Calu3 (cell line): ENCODE measurements at places on chromosomes 7 and 10. TPM values are rescaled to one million over a fixed set of nuclear protein-coding genes. Genes with fewer than 3 reads are reported as not detected.

C10orf105 gene
- total RNA-seq: not detected in 2 replicates

IFIT1 gene
- total RNA-seq: 52.3 and 201 TPM in 2 replicates

DNA sequence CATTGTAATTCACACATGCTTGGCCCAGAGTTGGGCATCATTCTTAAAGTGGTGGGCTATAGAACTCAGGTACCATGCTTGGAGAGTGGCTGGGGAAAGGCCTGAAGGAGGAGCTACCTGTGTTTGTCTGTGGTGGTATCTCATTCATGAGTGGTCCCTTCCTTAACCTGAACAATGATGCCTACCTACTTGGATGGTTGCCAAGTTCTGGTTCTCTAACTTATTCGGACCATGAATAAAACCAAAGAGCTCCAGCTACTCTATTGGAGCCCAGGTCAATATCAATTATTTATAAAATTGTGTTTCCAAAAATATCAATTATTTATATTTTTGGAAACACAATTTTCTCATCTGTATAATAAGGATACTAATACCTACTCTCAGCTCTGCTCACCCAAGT is 2.9 kb upstream of the GPR37 start:
- DNase-seq: no peak

- DNase-seq: peak; percentile 68
Observed at GRCh38 chr7:20561466-20561865, 54.0 kb upstream of the ABCB5 start.

DNA sequence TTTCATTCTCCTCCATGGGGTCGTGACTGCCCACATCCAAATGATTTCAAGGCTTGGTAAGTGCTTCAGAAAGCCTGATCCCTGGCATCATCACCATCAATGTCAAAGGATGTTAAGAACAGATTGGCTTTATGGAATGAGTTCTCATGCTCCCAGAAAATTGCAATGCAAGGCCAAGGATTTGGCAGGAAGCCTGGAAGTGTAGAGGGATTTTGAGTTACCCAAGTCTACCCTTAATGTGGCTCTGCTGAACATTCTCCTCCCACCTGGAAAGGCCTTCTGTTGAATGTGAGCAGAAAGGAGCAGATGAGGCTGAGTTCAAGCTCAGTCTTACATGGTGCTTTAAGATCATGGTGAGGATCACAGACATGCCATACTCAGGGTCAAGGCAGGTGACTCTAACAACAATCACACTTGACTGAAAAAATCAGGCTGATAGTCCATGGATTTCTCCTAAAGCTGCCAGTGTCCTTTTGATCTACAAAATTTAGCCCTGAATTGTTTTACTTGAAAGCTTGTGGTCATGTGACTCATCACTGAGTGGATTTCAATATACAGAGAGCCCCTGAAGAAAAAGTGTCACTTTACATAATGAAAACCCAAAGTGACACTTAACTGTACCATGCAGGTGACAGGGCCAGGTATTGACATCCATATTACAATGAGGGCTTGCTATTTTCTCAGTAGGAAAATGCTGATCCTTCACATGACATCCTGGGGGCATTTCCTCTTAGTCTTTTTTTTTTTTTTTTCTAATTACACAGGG is 111.1 kb upstream of the PDLIM1 start:
- no peak for DNase-seq

SYCE1 gene
- total RNA-seq: not detected in 2 replicates

- DNase-seq: no peak
Observed at GRCh38 chr7:69452797-69453196, 145.5 kb upstream of the AUTS2 start.

- no peak for DNase-seq
Observed at GRCh38 chr10:120459185-120459584, 2.2 kb downstream of the PLPP4 start.

DNA sequence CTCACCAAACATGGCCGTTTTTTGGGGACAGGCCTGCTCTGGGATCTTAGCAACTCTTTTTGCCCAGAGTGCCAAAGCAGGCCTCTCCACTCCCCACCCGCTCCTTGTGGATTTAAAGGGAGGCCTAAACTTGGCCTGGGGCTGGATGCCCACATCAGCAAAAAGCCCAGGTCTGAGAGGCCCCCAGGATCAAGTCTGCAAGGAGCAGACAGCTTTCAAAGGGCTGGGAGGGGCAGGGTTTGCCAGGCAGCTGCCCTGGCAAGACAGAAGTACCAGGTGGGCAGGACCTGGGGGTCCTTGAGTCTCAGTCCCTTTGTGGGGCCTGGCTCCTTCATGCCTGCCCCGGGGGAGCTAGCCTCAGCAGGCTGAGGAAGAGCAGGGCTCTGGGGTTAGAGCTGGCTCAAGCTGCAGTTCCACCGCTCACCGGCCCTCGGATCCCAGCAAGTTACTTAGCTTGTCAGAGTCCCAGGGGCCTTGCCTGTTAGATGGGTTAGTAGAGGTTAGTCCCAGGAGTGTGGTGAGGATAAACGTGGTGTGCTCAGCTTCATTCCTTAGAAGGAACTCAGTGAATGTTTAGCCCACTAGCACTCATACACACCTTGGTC is 56.2 kb downstream of the ARHGAP22 start:
- no peak for DNase-seq

PLEKHS1 gene
- 5.9 and 13.8 TPM in 2 replicates for total RNA-seq

GRCh38 chr10:109924087-109924486 is 776 bp upstream of the XPNPEP1 start:
- DNase-seq: no peak

GRCh38 chr7:34928052-34928451 is 109.2 kb downstream of the DPY19L1 start:
- DNase-seq: peak; percentile 91

OR2A1 gene
- not detected in 2 replicates for total RNA-seq

MEOX2 gene
- 8.7 and 12.6 TPM in 2 replicates for total RNA-seq

- no peak for DNase-seq
Observed at GRCh38 chr10:53716156-53716555, 943.6 kb upstream of the MBL2 start.

- no peak for DNase-seq
Observed at GRCh38 chr10:132964231-132964630, 21.9 kb upstream of the CFAP46 start.

SRRM3 gene
- 0.21 TPM in 1 of 2 replicates, not detected in the other for total RNA-seq

DNA sequence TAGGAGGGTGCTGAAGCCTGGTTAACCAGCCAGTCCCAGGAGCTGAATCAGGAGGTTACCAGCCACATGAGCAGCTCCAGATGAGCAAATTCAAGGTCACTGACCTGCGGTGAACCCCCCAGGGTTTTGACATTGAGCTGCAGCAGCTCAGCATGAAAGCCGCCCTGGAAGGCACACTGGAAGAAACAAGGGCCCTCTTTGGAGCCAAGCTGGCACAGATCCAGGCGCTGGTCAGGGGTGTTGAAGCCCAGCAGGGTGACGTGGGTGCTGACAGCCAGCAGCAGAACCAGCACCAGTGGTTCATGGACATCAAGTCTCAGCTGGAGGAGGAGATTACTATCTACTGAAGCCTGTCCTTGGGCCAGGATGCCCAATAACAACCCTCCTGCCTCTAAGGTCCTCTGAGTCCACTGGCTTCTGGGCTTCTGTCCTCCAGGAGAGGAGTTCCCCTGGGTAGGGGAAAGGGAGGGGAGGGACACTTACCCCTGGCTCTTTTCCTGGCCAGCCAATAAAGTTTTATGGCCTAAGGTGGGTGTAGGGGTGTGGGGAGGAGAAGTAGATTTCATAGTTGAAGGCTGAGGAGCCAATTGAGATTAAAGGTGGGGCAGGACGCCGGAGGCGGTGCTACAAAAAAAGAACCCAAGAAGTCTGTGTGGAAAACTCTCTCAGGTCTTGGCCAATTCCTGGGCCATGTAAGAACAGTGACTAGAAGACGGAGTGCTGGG is 29.4 kb upstream of the ATOH7 start:
- no peak for DNase-seq

DNA sequence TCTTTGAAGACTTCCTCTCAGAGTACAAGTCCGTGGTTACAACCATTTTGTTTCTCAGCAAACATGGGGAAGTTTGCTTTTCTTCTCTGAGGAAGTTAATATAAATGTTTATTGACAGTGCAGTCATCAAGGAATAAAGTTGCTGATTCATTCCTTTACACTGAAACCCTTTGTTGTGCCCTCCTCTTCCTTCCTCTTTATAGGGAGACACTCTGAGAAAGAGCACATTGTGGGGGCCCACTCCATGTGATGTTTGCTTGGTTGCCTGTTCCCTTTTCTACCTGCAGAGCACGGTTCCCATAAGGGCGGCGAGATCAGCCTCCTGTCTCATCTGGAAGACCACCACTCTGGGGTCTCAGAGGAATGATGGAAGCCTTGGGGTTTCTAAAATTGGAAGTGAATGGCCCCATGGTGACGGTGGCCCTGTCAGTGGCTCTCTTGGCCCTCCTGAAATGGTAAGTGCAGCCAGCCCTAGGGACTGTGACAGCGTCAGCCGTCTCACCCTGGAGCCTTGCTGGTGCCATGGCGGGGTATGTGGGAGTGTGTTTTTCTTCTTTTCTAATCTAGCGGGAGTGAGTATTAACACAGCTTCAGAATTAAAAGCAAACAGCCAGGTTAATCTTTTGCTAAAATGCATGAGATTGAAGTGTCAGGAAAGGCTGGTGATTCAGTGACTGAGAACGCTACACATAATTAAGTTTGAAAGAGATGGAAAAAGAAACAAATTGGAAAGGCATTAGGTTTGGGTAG is at the start of gene TBXAS1:
TSS of gene TBXAS1 (plus strand) at position 240 of the 750 bp plus-strand sequence. CDS start at position 367, 127 bp downstream.
- DNase-seq: peak; percentile 64

DNA sequence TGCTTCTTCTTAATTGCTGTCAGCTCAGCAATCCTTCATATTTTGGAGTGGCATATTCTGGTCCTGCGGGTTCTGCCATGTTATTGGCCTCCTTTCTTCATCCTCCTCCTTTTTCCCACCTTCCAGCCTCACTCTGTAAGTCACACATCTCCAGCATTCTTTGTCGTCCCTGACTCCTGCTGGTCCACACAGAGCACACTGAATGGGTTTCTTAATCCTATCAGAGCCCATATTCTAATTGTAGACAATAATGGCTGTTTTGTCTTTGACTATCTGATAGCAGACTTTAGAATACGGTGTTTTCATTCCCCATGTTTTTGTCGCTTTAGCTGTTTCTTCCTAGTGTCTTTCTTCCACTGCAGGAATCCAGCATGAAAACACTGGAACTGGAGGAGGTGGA is 389.6 kb downstream of the REEP3 start:
- no peak for DNase-seq

- DNase-seq: no peak
Observed at GRCh38 chr7:296373-296945, 6.5 kb downstream of the FOXL3 start.

- DNase-seq: no peak
Observed at GRCh38 chr10:58996063-58996462, 180.4 kb upstream of the PHYHIPL start.

GOLGA7B gene
- 1.0 and 1.4 TPM in 2 replicates for total RNA-seq

DNA sequence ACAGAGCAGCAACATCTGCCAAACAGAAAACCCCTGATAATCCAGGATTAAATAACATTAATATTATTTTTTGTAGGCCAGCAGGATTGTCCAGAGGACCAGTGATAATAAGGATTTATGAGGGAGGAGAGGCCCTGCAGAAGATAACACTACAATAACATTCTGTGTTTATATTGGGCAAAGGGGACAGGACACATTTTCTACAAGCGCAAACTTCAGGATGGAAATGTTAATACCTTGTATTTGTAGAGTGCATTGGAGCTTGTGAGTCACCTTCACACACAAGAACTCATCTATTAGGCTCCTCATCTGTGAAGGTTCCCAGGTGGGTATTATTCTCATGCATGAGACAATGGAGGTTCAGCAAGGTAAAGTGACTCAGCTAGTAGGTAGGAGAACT is 51.0 kb downstream of the BAMBI start:
- no peak for DNase-seq

- no peak for DNase-seq
Observed at GRCh38 chr10:28676326-28676967, 874 bp upstream of the BAMBI start.

MRLN gene
- not detected in 2 replicates for total RNA-seq

- DNase-seq: no peak
Observed at GRCh38 chr7:127619681-127620405, 1.9 kb upstream of the PAX4 start.
